ENCODE measurements at places on chromosomes 4 and X.

DNA sequence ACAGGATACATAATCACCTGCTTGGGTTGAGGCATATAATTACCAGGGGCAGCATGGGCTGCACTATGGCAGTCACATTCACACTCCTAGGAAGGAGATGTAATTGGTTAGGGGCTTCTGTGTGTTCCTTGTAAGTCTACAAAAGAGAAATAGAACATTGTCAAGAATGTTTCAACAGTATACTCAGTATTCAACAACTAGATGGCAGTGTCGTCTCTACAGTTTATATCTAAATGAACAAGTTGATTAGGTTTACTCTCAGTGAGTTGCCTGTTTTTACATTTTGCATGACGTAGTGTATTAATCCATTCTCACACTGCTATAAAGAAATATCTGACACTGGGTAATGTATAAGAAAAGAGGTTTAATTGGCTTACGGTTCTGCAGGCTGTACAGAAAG is 50.5 kb upstream of the RAB33B start:
- DNase-seq, result no peak

GRCh38 chr4:13168326-13168725 is 315.8 kb downstream of the RAB28 start:
- no peak for DNase-seq

GRCh38 chr4:55633903-55634302 is 2.2 kb downstream of the NMU start:
- DNase-seq, result no peak

GRCh38 chrX:69538321-69538876 is 34.3 kb downstream of the NALF2 start:
- no peak for DNase-seq

DNA sequence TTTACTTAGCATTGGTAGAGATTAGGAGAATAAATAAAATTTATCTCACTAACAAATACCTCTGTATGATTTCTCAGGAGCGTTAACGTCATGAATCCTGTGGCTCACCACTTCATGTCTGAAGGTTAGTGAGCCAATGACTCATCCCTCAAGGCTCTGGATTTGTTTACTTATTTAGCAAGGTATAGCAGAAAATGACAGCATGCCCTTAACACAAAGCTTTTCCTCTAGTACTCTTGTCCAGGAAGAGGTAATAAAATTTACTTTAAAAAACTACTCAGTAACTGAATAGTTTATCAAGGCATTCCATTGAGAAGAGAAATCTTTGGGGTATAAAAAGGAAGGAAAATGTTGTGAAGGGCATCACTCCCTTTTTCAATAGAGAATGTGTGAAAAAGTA is 823.8 kb downstream of the CCSER1 start:
- no peak for DNase-seq

DNA sequence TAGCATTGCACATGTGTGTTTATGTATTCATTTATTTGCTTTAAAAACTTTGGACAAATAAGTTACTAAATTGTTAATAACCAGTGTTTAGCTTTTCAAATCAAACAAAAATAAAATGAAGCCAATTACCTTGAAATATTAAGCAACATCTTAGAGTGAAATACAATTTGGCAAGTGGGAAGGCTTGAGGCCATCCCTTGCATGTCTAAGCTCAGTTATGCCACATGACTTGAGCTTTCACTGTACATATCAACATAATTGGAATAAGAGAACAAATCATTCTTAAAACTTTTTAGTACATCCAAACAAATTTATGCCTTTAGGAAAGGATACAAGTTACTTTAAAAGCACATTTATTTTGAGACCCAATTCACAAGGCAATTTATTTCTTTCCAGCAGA is 640.6 kb downstream of the SPRY1 start:
- no peak for DNase-seq

GRCh38 chrX:143437439-143437838 is 79.8 kb downstream of the SPANXN3 start:
- DNase-seq, result no peak

Measured in iPS DF 19.7 (cell line).